WTC11 (cell line): ENCODE measurements at places on chromosomes 2 and 18.

- peaks cover 2% of the 10 kb centered on the region; the same call in 1 of the 2 replicates for H3K36me3 ChIP-seq
- H3K4me1 ChIP-seq = peaks cover 19% of the 10 kb centered on the region
- H3K27me3 ChIP-seq = peaks cover 34% of the 10 kb centered on the region
- no peak for DNase-seq
- H3K4me3 ChIP-seq = no peak overlapping the region
These were observed 65.9 kb downstream of the GNAL start for GRCh38 chr18:11754979-11755378.

GRCh38 chr2:96108151-96108540 is 8.2 kb downstream of the ADRA2B start:
- no peak overlapping the region for H3K27ac ChIP-seq
- no peaks in the 10 kb centered on the region; the same call in 1 of the 2 replicates for H3K27me3 ChIP-seq
- peak; percentile 38 for DNase-seq
- H3K36me3 ChIP-seq = peaks cover 4% of the 10 kb centered on the region; the same call in 1 of the 2 replicates
- no peak overlapping the region for H3K4me3 ChIP-seq
- peaks cover 28% of the 10 kb centered on the region for H3K4me1 ChIP-seq

DNA sequence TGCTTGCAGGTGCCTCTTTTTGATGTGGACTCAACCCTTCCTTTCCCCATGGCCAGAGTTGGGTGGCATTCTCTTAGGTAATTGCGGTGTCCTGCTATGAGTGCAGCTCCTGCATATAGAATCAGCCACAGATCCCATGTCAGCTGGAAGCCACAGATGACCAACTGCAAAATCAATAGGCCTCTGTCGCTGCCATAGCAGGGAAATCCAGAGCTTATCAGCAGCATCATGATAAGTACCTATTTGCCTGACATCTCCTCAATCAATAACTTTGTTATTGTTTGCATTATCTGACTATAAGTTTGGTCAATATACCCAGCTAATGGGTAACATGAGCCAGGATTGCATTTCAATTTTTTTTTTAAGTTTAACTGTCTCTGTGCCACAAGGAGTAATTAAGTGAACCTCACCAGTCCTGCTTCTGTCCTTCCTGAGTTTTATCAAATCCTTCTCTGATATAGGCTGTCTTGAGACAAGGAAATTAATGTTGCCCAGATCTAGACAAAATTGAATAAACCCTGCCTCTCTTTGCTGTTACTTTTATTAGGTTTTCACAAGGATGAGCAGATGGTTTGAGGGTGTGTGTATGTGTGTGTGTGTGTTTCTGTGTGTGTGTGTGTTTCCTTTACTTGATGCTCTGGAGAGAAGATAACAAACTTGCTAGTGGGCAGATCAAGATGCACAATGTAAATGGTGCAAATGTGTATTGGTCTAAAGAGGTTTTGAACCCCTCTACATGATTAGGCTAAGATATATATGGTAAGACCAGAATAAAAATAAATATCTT is 59.6 kb upstream of the CREB1 start:
- H3K4me1 ChIP-seq = peaks cover 29% of the 10 kb centered on the region
- no peak for DNase-seq
- no peak overlapping the region for H3K4me3 ChIP-seq
- no peak overlapping the region for H3K27ac ChIP-seq
- H3K36me3 ChIP-seq = no peaks in the 10 kb centered on the region

DNA sequence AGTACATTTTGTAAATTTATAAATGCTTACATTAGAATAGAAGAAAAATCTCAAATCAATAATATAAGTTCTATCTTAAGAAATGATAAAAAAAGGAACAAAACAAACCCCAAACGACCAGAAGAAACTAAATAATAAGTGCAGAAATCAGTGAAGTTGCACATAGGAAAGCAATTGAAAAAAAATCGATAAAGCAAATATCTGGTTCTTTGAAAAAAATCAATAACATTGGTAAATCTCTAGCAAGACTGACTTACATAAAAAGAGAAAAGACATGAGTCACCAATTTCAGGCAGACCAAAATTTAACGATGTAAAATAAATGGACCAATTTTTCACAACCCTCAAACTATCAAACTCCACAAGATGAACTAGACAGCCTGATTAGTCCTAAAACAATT is 249.9 kb upstream of the HDAC4 start:
- H3K27me3 ChIP-seq = peaks cover 2% of the 10 kb centered on the region; the same call in 1 of the 2 replicates
- H3K4me1 ChIP-seq = no peaks in the 10 kb centered on the region
- no peak overlapping the region for H3K4me3 ChIP-seq
- H3K36me3 ChIP-seq = peaks cover 4% of the 10 kb centered on the region; the same call in 1 of the 2 replicates
- no peak for DNase-seq
- H3K27ac ChIP-seq = no peak overlapping the region

DNA sequence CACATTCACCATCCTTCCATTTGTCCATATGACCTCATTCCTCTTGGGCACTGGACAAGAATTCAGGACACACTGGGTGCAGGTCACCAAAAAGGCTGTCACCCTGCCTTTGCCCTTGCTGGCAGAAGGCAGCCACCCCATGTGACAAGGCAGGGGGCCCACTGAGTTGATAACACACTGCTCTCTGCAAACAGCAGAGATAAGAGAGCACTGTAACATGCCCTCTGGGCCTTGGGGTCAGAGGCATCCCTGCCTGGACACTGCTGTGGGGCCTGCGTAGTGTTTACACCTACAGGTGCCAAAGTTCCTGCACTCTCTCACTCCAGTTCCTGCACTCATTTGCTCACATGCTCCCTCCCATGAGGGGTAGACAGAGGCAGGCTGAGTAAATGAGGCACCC is 344.7 kb upstream of the TCF4 start:
- H3K27ac ChIP-seq = no peak overlapping the region
- no peak overlapping the region for H3K4me3 ChIP-seq

DNA sequence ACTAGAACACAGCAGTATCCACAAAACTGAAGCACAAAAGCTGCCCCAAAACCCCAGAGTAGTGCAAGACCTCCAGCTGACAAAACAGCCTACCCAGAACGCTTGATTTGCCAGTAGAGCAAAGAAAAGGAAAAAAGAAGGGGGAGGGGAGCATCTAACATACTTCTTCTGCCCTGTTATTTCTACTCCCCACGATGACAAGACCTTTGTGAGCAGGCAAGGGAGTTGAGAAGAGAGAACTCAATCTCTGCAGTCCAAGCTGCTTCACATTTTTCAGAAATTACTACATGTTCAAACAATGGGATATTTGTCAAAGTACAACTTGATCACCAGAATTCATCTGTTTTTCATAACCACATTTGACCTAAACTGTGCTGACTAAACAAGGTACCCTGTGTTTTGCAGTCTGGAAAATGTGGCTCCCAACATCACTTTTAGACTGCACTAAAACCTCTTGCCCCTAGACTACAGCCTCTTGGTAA is 286.7 kb downstream of the EXOC6B start:
- H3K27ac ChIP-seq = peak overlapping the region; percentile 72
- no peak overlapping the region for H3K4me3 ChIP-seq
- no peaks in the 10 kb centered on the region for H3K36me3 ChIP-seq
- no peaks in the 10 kb centered on the region for H3K27me3 ChIP-seq
- H3K4me1 ChIP-seq = peaks cover 33% of the 10 kb centered on the region

DNA sequence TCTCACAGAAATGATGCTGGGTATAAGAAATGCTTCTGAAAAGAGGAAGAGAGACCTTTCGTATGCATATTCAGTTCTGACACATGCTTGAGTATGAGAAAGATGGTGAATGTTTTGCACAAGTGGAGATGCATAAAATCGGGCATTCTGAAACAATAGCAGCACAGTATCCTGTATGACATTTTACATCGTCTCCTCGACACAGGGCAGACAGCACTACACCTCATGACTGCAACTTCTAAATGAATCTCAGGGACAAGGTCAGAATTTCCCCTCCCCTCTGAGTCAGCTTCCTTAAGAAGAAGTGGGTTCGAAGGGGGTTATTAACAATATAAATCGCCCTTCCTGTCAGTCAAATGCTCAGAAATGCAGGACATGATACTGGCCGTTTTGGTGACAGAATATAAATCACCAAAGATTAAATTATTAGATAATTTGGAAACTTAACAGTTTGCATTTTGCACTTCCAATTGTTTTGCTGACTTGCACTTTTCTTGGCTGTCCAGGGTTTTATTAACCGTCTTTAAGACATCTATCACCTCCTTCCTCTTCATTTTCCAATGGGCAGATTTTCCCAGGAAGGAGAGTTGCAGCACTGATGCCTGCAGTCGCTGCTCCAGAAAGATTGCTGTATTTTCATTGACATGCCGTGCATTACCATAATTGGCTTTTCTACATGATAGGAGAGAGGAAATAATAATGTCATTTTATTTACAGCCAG is 57.2 kb downstream of the TSHZ1 start:
- H3K4me1 ChIP-seq = peaks cover 27% of the 10 kb centered on the region
- no peaks in the 10 kb centered on the region for H3K27me3 ChIP-seq
- H3K4me3 ChIP-seq = no peak overlapping the region
- no peaks in the 10 kb centered on the region for H3K36me3 ChIP-seq
- no peak overlapping the region for H3K27ac ChIP-seq
- no peak for DNase-seq

- no peak overlapping the region for H3K4me3 ChIP-seq
- H3K36me3 ChIP-seq = no peaks in the 10 kb centered on the region
- H3K4me1 ChIP-seq = peaks cover 1% of the 10 kb centered on the region
- no peak overlapping the region for H3K27ac ChIP-seq
- DNase-seq = no peak
- H3K27me3 ChIP-seq = no peaks in the 10 kb centered on the region
These were observed 56.9 kb downstream of the E2F6 start for GRCh38 chr2:11408959-11409571.

DNA sequence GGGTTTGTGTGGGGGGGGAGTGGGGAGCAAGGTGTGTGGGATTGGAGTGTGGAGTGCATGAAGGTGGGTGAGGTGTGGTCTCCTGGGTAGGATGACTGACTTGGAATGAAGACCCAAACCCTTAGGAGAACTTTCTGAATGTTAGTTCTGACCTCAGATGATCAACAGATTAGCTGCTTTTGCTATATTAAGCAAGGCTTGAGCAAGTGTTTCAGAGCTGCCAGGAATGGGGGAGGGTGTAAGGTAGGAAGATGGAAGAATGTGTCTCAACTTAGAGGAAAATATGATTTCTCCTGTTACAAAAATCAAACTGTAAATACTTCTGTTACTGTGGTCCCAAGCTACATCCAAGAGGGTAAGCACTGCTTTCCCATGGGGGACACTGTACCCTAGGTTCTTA is 273.6 kb downstream of the TGIF1 start:
- no peak overlapping the region for H3K4me3 ChIP-seq
- no peak for DNase-seq
- H3K27me3 ChIP-seq = no peaks in the 10 kb centered on the region
- peaks cover 30% of the 10 kb centered on the region for H3K4me1 ChIP-seq
